A549 treated with RU486 at 1 μM for 4 hours (cell line): ENCODE measurements at places on chromosomes 7 and 10. TPM values are rescaled to one million over a fixed set of nuclear protein-coding genes. Genes with fewer than 3 reads are reported as not detected.

The CRPPA gene
- total RNA-seq = 0.27 to 1.3 TPM (median 0.67 TPM) in 5 replicates

The FAM237B gene
- total RNA-seq = not detected in 5 replicates

The FAM221A gene
- total RNA-seq = 0.21 to 0.42 TPM (median 0.25 TPM) in 5 replicates

The ITPRID1 gene
- total RNA-seq = not detected in 5 replicates

The LEP gene
- not detected in 5 replicates for total RNA-seq

The EGFR gene
- total RNA-seq = 73.4 to 128 TPM (median 117 TPM) in 5 replicates

The VWC2 gene
- not detected in 5 replicates for total RNA-seq

The RNF32 gene
- 0.77 to 2.1 TPM (median 1.2 TPM) in 5 replicates for total RNA-seq

The ICA1 gene
- 0.85 to 1.7 TPM (median 1.2 TPM) in 5 replicates for total RNA-seq

The CTBP2 gene
- 90.3 to 108 TPM (median 106 TPM) in 5 replicates for total RNA-seq

The CDC14C gene
- total RNA-seq = not detected in 5 replicates

The TEX47 gene
- not detected in 5 replicates for total RNA-seq

The AGAP5 gene
- total RNA-seq = 1.4 to 2.9 TPM (median 2.4 TPM) in 5 replicates

The PTF1A gene
- not detected in 5 replicates for total RNA-seq

The AIFM2 gene
- 28.7 to 37.7 TPM (median 37.3 TPM) in 5 replicates for total RNA-seq
